Activated naive CD8-positive, alpha-beta T cell treated with anti-CD3 and anti-CD28 coated beads, Interleukin-2, amount 10 ng/mL, durations not matched to agents 7 days and 5 days (primary cell): ENCODE measurements at places on chromosomes 6 and 20. TPM values are rescaled to one million over a fixed set of nuclear protein-coding genes. Genes with fewer than 3 reads are reported as not detected.

DNA sequence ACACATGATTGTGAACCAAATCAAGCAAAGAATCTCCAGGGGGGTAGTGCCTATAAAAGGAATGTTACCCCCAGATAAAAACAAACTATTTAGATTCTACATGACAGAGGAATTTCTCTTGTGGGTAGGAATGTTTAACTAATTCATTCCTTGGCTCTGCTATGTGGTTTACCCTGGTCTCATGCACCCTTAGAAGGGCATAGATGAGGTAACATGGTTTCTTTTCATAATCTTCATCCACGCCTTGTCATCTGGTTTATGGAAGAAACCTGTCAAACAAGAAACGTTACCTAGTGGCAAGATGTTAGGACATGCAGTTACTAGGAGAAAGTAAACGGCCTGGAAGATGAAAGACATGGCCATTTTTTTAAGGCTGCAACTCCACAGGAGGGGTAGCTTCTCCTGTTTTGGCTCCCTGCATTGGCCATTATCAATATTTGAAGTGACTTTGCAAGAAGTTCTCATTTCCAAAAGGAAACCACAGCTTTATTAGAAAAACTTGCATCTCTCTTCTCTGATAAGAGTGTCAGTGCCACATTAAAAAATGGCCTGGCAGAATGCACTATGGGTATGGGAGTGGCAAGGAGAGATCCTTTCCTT lies 45.5 kb downstream of the STX11 start:
- H3K27ac ChIP-seq: no peak overlapping the region
- DNase-seq: no peak
- peaks cover 4% of the 10 kb centered on the region for H3K4me1 ChIP-seq
- H3K4me3 ChIP-seq: no peak overlapping the region
- H3K36me3 ChIP-seq: peaks cover 16% of the 10 kb centered on the region
- no peaks in the 10 kb centered on the region for H3K27me3 ChIP-seq

DNA sequence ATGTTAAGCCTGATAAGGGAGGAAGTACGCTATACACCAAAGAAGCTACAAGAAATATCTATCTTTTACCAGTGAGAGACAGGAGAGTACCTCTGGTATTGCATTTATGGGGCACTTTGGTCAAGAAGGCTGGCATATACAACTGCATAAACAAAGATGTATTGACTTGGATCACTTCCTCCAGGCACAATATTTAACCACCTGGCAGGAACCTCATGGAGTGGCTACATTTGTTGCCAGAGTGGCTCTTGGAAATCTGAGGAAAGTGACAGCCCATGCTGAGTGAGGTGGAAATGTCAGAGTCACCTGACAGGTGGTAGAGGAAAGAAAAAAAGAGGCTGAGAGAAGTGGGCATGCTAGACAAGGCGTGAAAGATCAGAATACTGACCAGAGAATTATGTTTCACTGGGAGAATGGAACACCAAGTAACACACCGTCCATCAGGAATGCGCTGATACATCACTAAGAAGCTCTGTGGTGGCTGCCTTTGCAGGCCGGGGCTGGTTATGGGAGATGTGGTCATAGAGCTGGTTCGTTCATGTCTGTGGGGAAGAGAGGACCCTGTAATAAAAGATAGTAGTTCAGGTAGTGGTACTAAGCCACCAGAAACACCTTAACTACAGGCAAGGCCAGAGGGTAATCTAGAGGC lies 61.4 kb upstream of the UFL1 start:
- DNase-seq: no peak
- no peak overlapping the region for H3K27ac ChIP-seq
- no peaks in the 10 kb centered on the region for H3K4me1 ChIP-seq
- no peaks in the 10 kb centered on the region for H3K27me3 ChIP-seq
- no peak overlapping the region for H3K4me3 ChIP-seq

GRCh38 chr6:7765575-7766325 lies 39.9 kb downstream of the BMP6 start:
- H3K4me3 ChIP-seq: no peak overlapping the region
- H3K27ac ChIP-seq: no peak overlapping the region
- H3K4me1 ChIP-seq: no peaks in the 10 kb centered on the region
- no peak for DNase-seq
- no peaks in the 10 kb centered on the region for H3K36me3 ChIP-seq

GRCh38 chr6:42359021-42359420 lies 92.7 kb downstream of the TRERF1 start:
- DNase-seq: no peak
- H3K36me3 ChIP-seq: peaks cover 27% of the 10 kb centered on the region
- no peak overlapping the region for H3K27ac ChIP-seq

DNA sequence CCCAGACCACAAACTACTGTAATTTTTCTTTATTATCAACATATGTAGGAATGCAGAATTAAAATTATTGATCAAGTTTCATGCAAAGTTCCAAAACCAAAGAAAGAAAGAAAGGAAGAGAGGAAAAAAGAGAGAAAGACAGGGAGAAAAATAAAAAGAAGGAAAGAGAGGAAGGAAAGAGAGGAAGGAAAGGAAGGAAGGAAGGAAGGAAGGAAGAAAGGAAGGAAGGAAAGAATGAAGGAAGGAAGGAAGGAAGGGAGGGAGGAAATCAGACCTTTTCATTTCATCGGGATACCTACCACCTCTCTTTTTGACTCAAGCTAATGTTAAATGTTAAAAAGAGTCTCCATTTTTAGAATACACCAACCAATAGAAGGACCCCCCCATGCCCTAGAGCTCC lies 31.9 kb downstream of the DCDC2 start:
- H3K4me1 ChIP-seq: no peaks in the 10 kb centered on the region
- no peak overlapping the region for H3K4me3 ChIP-seq
- DNase-seq: no peak
- no peaks in the 10 kb centered on the region for H3K36me3 ChIP-seq
- no peak overlapping the region for H3K27ac ChIP-seq
- peaks cover 24% of the 10 kb centered on the region for H3K27me3 ChIP-seq

GRCh38 chr6:135185483-135185882 lies 4.4 kb downstream of the MYB start:
- H3K4me1 ChIP-seq: peaks cover 23% of the 10 kb centered on the region
- no peak overlapping the region for H3K4me3 ChIP-seq
- no peak for DNase-seq
- H3K36me3 ChIP-seq: peaks cover 19% of the 10 kb centered on the region

- no peak overlapping the region for H3K4me3 ChIP-seq
- H3K27me3 ChIP-seq: no peaks in the 10 kb centered on the region
- H3K4me1 ChIP-seq: no peaks in the 10 kb centered on the region
Measured at GRCh38 chr6:169416249-169416648, 162.6 kb upstream of the THBS2 start.

DNA sequence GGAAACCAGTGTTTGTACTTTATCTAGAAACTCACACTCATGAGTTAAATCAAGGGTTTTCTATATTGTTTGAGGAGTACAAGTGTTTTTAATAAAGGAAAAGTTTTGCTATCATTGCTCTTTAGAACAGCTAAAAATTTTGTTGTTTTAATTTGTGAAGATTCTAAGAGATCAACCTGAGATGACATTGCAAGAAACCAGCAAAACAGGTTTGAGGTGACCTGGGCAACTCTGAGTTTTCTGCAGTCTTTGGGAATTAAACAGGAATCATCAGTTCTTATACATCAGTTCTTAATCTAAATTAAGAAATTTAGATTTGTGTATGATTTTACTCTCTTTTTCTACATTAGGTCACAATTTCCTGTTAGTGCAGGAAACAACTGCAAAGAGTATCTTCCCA lies 114.5 kb downstream of the JAG1 start:
- no peaks in the 10 kb centered on the region for H3K27me3 ChIP-seq
- peak overlapping the region; percentile 36 for H3K4me3 ChIP-seq
- H3K4me1 ChIP-seq: peaks cover 33% of the 10 kb centered on the region
- no peak for DNase-seq

DNA sequence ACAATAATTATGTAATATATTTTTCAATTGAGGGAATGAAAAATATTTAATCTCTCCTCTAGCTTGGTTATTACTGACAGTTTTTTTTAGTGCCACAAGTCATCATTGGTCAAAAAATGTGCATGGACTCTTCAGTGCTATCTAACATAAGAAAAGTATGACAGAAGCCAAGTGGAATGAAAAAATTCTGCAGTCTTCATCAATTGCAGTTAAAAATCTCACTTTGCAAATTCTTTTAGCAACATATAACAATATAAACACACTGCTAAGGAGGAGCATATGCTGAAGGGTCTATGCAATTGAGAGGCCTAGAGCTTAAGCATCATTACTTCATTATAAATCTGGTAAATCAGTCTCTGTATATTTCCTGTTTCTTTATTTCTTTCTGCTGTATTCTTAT lies 175.1 kb downstream of the ARHGAP18 start:
- no peak overlapping the region for H3K4me3 ChIP-seq
- no peak for DNase-seq
- H3K36me3 ChIP-seq: no peaks in the 10 kb centered on the region
- no peaks in the 10 kb centered on the region for H3K4me1 ChIP-seq

- no peak for DNase-seq
- no peaks in the 10 kb centered on the region for H3K4me1 ChIP-seq
- H3K4me3 ChIP-seq: no peak overlapping the region
- no peak overlapping the region for H3K27ac ChIP-seq
- no peaks in the 10 kb centered on the region for H3K27me3 ChIP-seq
Measured at GRCh38 chr6:139650941-139651340, 276.5 kb upstream of the CITED2 start.

GRCh38 chr6:157323966-157324300 lies 614 bp upstream of the TMEM242 start:
- H3K27ac ChIP-seq: peak overlapping the region; percentile 90
- DNase-seq: peak; percentile 60
- peaks cover 1% of the 10 kb centered on the region for H3K36me3 ChIP-seq

DNA sequence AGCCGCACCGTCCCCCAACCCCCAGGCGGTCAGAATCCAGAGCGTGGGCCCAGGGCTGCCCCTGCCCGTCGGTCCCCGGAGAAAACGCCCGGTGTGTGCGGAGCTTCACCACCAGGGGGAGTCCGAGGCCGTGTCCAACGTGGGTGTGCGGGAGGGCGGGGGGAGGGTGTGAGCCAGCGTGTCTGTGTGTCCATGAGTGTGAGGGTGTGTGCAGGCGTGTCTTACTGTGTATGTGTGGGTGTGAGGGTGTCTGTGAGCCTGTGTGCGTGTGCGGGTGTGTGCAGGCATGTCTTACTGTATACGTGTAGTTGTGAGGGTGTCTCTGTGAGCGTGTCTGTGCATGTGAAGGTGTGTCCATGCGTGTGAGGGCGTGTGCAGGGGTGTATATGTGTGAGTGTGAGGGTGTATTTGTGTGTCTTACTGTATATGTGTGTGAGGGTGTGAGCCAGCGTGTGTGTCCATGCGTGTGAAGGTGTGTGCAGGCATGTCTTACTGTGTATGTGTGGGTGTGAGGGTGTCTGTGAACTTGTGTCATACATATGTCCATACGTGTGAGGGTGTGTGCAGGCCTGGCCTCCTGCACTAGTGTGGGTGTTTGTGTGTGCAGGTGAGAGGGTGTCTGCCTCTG lies 24.6 kb upstream of the GATA5 start:
- peak overlapping the region; percentile 73 for H3K27ac ChIP-seq
- H3K27me3 ChIP-seq: no peaks in the 10 kb centered on the region
- no peak overlapping the region for H3K4me3 ChIP-seq
- H3K36me3 ChIP-seq: no peaks in the 10 kb centered on the region

DNA sequence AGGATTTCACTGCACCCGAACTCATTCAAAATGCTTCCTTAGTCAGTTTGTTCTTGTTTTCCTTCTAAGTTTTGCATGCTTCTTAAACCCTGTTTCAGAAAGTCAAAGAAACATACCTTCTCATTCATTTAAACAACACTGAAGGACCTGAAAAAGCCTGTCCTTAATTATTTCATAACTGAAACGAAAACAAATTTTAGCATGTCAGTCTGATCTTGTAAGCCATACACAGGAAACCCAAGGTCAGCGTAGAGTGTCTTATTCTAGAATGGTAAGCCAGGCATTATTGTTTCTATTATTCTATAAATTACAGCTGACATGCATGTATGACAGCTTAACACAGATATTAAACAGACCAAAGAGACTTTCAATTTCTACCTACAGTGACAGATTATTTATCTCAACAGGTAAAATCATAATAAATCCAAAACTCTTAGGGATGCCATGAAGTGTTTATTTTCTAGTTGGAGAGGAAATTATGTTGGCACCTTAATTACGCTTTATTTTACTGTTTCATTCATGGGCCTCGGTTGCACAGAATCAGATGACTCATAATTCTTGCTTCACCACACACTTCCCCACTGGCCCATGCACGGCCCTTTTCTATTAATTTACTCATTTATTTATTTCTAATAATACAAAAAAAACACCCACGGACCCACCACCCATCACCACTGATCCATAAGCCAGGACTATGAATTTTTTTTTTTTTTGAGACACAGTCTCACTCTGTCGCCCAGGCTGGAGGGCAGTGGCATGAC lies 39.3 kb upstream of the DUSP22 start:
- peaks cover 5% of the 10 kb centered on the region for H3K36me3 ChIP-seq
- H3K27ac ChIP-seq: peak overlapping the region; percentile 77
- DNase-seq: no peak
- H3K27me3 ChIP-seq: no peaks in the 10 kb centered on the region
- H3K4me1 ChIP-seq: peaks cover 37% of the 10 kb centered on the region
- peak overlapping the region; percentile 25 for H3K4me3 ChIP-seq

DNA sequence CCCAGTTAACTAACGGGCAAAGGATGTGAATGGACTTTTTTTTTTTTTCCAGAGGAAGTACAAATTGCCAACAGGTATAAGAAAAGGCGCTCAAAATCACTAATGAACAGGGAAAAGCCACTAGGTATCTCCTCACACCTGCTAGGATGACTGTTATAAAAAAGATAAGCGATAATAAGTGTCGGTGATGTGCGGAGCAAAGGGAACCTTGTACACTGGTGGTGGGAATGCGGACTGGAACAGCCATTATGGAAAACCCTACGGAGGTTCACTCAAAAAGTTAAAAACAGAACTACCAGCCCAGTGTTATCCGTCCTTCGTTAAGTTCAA lies 787 bp upstream of the RAB32 start:
- no peak overlapping the region for H3K27ac ChIP-seq
- H3K36me3 ChIP-seq: no peaks in the 10 kb centered on the region
- peaks cover 45% of the 10 kb centered on the region for H3K27me3 ChIP-seq
- DNase-seq: no peak
- H3K4me1 ChIP-seq: peaks cover 3% of the 10 kb centered on the region
- peak overlapping the region; percentile 44 for H3K4me3 ChIP-seq

DNA sequence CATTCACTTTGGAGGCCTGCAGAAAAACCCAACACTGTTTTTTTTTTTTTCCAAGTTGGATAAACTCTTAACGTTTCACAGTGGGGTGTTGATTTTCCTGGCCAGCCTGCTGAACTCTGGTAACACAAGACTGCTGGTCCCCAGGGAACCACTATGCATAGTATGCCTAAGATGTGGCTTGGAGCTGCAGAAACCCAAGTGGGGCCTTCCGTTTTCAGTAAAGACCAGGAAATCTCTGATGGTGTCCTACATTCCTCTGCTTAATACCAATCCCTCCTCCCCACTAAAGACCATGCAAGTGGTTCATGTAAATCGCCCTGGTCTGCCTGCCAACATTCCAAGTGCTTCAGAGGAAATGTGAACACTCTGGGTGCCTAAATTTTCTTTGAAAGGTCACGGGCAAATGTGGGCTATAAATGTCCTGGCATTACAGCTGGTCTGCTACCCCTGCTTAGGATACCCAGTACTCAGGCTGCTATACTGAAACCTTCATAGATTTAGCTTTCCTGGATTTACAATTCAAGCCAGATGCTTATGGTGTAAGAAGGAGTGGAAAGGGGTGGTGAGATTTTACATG lies 615.4 kb downstream of the MAFB start:
- DNase-seq: no peak
- H3K4me1 ChIP-seq: no peaks in the 10 kb centered on the region
- H3K27me3 ChIP-seq: no peaks in the 10 kb centered on the region
- no peak overlapping the region for H3K4me3 ChIP-seq
- no peaks in the 10 kb centered on the region for H3K36me3 ChIP-seq

SRXN1 gene
- total RNA-seq: 11.6 TPM

LZTS3 gene
- 2.5 TPM for total RNA-seq

HEY2 gene
- total RNA-seq: 0.11 TPM

RFX6 gene
- not detected for total RNA-seq

ARFGEF3 gene
- 0.28 TPM for total RNA-seq

CDSN gene
- not detected for total RNA-seq

PCK1 gene
- total RNA-seq: not detected

OR2B6 gene
- not detected for total RNA-seq

MCCD1 gene
- total RNA-seq: not detected
